ENCODE measurements at places on chromosomes 5 and 9.

GRCh38 chr5:98679963-98680362, 93.5 kb upstream of the RGMB start:
- DNase-seq, result no peak

GRCh38 chr9:122219856-122220672, 8.7 kb downstream of the LHX6 start:
- DNase-seq, result no peak

DNA sequence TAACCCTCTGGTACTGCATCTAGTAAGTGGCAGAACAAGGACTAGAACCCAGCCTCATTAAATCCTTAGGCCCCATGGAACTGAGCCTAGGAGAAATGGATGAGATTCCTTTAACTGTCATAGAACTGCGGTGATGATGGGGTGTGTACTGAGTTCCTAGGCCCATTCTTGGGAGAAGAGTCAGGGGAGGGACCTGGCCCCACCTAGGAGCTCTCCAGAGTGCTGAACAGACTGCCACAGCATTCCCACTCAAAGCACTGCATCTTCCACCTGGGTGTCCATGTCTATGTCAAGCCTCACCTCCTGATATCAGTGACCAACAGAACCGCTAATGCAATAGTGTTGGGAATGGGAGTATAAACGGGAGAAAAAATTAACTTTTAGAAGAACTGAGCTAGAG, 36.6 kb downstream of the TTLL11 start:
- no peak for DNase-seq

GRCh38 chr5:80957031-80957761, 3.0 kb upstream of the RASGRF2 start:
- no peak for DNase-seq

GRCh38 chr9:91623004-91623403, 199.4 kb upstream of the NFIL3 start:
- no peak for DNase-seq

GRCh38 chr9:121885345-121885901, 207.7 kb downstream of the TTLL11 start:
- DNase-seq, result no peak

GRCh38 chr9:101326501-101326900, 58.3 kb downstream of the BAAT start:
- no peak for DNase-seq

DNA sequence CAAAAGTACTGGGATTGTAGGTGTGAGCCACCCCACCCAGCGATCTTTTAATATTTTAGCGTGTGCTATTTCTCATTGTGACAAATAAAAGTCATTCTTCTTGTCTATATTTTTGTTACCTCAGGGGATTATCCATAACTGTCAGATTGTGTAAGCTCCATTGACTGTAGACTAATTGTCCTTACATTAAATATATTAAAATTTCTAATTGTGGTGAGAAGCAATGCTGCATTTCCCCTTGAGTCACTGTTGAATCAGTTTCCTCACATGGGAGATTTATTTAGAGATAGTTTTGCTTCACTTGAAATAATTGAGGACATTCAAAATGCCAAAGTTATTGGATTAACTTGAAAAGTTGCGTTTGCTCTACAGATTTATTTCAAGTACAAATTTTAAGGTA, 782.4 kb upstream of the WWC1 start:
- DNase-seq, result no peak

- no peak for DNase-seq
Observed at GRCh38 chr9:110922145-110922544, 116.1 kb downstream of the LPAR1 start.

DNA sequence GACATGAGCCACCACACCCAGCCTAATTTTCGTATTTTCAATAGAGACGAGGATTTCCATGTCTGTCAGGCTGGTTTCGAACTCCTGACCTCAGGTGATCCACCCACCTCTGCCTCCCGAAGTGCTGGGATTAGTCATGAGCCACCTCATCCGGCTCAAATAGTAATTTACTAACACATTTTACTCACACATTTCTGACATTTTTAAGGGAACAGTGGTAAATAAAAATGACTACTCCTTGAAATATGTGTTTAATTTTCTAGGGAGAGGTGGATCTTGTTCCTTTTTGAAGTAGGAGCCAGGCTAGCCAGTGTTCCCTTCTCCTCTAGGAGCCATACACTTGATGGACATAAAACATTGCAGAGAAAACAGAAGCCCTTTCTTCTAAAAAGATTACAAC, 55.2 kb upstream of the ERBIN start:
- DNase-seq, result no peak

GRCh38 chr9:111450124-111450523, 34.1 kb downstream of the ECPAS start:
- no peak for DNase-seq

DNA sequence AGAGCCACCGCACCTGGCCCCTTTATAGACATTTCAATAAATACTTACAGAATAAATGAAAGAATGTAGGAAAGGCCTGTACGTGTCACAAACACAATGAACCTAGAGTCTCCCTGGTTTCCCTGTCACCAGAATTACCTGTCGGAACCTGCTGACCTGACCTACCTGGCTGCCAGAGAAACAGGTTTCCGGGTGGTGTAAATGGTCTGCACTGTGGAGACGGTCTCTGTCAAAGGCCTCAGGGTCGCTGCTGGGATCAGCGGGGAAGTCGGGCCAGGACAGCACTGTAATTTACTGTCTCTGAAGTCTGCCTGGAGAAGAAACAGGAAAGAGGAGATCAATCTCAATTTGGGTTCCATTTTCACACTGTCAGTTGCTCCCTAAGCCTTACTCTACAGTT, 9.3 kb upstream of the FRRS1L start:
- DNase-seq, result no peak

DNA sequence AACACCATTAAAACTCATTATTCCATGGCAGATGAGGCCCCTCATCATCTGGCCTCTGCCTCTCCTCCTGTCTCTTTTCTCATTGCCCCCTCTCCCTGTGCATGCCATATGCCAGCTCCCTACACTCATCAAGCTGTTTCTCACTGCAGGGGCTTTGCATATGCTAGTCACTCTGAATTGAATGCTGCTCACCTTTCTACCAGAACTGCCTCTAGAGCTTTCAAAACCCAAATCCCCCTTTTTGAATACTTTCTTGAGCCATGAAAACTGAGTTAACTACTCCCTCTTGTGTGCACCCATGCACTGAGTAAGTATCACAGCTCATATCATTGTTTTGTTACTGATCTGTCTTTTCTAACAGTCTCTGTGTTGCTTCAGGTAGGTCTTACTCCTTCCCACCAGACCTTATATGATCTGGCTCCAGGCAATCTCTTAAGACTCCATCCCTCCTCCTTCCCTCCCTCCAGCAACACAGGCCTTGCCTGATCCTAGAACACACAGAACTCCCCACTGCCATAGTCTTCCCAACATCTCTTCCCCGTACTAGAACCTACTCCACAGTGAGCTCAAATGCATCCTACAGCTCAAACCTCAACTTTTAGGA, 60.5 kb downstream of the ASTN2 start:
- DNase-seq, result no peak

- no peak for DNase-seq
Observed at GRCh38 chr9:129627556-129628440, 1.8 kb downstream of the NTMT1 start.

- DNase-seq, result no peak
Observed at GRCh38 chr5:89869346-89869745, 540.2 kb downstream of the CETN3 start.

GRCh38 chr5:7220156-7220555, 175.8 kb upstream of the ADCY2 start:
- DNase-seq, result no peak

DNA sequence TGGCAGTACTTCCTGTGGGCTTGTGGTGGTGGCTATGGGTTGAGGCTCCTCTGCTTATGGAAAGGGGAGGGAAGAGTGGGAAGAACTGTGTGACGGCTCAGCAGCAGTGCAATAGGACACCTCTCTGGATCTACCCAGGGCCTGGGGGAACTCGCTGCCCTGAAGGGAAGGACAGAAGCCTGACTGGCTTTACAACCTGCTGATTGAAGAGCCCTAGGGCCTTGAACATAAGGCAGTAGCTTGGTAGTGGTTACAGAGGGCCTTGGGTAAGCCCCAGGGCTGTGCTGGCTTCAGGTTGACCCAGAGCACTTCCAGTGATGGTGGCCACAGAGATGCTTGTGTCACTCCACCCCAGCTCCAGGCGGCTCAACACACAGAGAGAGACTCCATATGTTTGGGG, 5.5 kb downstream of the CCIN start:
- DNase-seq, result no peak

GRCh38 chr5:12616093-12616492, 711.8 kb upstream of the CTNND2 start:
- no peak for DNase-seq

DNA sequence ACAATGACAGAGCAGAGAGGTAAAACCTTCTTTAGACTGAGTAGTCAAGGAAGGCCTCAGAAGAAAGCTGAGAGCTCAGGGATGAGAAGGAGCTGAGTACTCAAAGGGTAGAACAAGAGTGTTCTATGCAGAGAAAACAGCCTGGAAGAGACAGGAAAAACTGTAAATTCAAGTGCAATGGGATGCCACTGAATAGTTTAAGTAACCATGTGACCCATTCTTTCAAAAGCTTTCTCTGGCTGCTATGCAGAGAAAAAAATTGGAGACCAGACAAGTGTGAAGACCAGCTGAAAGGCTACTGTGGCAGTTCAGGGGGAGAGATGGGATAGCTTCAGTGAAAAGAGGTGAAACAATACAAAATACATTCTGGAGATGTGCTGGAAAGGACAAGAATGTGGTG, 61.3 kb upstream of the RNF38 start:
- DNase-seq, result peak; percentile 81

- no peak for DNase-seq
Observed at GRCh38 chr9:105393576-105394344, 54.1 kb upstream of the FSD1L start.
